Left renal cortex interstitium (tissue), 4 donors: ENCODE measurements at places on chromosomes 2 and 18. TPM values are rescaled to one million over a fixed set of nuclear protein-coding genes. Genes with fewer than 3 reads are reported as not detected.

Gene CNDP1
- 0.91 TPM for polyA plus RNA-seq

GRCh38 chr2:50388324-50388723, 643.6 kb downstream of the NRXN1 start:
- no peak for DNase-seq

Gene SFTPB
- polyA plus RNA-seq, result 0.09 TPM

DNA sequence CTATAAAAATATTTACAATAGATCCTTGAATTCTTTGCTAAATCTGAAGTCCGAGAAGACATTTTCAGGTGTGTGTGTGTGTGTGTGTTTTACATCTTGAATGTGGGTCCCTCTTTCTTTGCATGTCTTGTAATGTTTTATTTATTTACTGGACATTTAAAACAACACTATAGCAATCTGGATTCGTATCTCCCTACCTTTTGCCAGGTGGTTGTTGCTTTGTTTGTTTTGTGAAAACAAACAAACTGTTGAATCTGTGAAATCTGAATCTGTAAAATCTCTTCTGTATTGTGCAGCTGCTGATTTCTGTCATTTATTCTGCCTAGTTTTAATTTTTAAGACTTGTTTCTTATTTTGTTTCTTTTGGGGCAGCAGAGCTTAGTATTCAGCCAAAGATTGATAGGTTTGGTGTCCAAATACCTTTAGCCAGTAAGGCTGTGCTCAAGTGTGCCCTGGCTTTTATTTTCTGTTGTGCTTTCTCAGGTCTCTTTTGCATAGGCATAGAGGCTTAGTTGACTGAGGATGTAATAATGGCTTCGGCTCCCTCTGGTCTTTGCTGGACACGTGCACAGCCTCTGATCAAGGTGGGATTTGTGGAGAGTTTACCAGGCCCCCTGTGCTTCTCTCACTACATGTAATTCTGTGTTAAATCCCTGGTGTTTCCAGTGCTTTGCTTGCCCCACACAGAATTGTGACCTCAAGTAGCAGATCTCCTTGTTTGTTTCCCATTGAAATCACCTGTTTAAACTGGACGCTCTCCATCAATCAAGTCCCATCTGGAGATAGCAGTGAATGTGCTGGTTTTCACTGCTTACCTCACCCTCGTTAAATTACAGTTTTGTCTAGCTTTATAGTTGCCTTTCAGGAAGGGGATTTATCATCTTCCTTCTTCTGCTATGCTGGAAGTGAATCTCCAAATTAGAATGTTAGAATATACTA, 71.1 kb downstream of the BIRC6 start:
- peak; percentile 11 for DNase-seq

- DNase-seq, result no peak
Observed at GRCh38 chr2:28250006-28250405, 142.7 kb upstream of the FOSL2 start.

DNA sequence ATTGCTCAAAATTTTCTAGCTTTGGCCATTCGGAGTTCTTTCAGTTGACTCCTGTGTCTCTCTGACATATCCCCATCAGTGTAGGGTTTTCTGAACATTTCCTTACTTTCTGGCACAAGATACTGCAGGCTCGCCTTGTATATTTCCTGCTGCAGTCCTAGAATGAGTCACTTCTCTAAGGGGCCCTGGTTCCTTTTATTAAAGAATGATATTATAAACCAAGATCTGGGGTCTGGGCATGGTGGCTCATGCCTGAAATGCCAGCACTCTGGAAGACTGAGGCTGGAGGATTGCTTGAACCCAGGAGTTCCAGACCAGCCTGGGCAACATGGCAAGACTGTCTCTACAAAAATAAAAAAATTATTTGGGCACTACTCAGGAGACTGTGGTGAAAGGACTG, 3.0 kb upstream of the RPL37A start:
- no peak for DNase-seq

- DNase-seq, result no peak
Observed at GRCh38 chr2:176473177-176473576, 203.9 kb downstream of the MTX2 start.

Gene KCNJ3
- polyA plus RNA-seq, result 7.0 TPM

DNA sequence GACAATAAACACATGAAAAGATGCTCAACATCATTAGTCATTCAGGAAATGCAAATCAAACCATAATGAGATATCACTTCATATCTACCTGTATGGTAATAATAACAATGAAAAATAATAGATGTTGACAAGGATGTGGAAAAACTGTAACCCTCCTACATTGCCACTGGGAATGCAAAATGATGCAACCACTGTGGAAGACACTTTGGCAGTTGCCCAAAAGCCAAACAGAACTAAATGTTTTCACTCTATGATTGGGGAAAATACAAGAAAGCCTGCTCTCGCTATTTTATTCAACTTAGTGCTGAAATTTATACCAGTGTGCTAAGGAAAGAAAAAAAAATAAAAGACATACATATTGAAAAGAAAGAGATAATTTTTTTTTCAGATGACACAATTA, 934.5 kb downstream of the CNTNAP5 start:
- no peak for DNase-seq

DNA sequence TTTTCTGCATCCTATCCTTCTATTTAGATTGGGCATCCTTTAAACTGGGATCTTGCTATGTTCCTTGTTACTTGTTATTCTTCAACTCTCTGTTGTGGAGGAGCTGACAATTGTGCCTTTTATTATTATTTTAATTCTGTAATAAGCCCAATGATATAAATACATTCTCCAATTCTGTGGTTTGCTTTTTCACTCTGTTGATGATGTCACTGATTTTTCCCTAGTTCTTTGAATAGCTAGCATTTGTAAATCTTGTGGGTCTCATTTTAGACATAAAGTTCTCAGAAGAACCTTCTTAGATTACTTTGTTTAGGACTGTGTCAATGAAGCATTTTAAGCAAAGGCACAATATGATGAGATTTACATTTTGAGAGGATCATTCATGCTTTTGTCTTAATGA, 79.5 kb upstream of the SLC8A1 start:
- DNase-seq, result no peak

DNA sequence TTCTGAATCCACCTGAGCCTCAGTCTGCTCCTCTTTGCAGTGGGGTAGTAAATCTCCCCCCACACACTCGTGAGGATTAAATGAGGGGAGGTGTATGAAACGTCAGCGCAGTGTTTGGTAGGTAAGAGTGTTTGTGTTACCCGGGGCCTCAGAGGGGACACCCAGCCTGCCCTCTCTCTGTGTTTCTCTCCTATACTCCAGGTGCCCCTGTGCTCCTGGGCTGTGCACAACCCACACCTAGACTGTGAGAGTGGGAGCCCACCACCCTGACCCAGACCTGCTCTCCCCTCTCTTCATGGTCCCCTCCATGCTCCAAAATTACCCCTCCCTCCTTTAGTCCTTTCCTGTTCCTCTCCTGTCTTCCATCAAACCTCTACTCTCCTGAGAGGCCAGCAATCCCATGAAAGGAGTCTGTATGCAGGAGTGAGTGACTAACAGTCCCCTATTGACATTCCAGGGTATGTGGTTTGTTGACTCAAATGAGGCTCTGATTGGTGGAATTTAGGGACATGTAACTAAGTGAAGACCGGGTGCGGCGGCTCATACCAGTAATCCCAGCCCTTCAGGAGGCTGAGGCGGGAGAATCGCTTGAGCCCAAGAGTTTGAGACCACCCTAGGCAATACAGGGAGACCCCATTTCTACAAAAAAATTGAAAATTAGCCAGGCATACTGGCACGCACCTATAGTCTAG, 10.4 kb downstream of the CIB4 start:
- DNase-seq, result no peak

Gene FNDC4
- polyA plus RNA-seq, result 10.9 TPM

DNA sequence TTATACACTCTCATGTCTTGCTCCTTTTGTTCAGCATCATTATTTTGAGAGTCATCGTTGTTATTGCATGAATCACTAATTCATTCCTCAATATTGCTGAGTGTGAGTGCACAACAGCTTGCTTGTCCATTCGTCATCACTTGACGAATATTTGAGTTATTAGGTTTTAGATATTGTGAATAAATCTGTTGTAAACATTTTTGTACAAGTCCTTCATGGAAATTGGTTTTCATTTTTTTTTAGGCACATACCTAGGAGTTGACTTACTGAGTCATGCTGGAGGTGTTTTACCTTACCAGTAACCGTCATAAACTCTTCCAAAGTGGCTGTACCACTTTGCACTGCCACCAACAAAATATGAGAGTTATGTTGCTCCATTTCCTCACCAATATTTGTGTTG, 84.2 kb upstream of the NCK2 start:
- DNase-seq, result no peak

GRCh38 chr2:3454802-3455201, 64.5 kb downstream of the ADI1 start:
- DNase-seq, result no peak

DNA sequence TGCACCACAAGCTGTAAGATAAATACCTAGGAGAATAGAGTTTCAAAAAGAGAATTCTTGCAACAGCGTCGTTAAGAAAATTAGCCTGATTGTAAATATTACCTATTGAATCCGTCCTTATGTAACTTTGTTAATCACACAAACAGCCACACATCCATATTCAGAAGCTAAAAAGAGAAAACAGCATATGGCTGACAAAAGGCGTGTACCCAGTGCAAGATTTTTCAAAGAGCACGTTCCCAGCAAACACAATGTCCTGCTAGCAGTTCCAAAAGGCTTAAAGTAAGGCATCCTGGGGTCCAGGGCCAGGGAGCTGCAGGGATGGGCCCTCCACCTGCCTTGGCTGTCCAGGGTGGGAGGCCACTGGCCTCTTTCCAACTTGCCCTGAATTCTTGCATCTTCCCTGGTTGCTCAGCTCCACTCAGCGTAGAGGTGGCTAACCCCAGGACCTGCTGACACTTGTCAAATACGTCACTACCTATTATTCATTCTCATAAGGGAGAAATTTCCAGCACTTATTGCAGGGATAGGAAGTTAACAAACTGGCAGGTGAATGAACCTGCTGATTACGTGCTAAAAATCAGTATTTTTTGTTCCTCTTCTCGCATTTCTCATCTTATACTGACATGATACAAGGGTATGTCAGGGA, 102.1 kb upstream of the NEDD4L start:
- DNase-seq, result no peak

GRCh38 chr18:35460736-35461161, 37.0 kb downstream of the INO80C start:
- DNase-seq, result no peak

DNA sequence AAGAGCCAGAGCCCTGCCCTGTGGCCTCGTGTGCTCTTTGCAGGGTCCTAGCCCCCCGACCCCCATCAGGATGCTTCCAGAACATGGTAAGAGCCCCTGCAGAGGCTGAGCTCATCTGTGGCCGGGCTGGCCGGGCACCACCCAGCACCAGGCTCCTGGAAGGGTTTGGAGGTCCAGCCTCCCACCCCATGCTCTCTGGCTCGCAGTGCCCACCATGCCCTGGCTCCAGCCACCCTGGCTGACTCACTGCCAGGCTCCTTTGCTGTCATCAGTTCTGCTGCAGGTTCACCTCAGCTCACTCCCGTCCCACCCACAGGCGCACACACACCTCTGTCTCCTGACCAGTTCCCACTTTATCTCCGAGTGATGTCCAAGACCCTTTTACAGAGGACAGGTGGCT, 37.5 kb downstream of the EIF4E2 start:
- DNase-seq, result no peak

- DNase-seq, result no peak
Observed at GRCh38 chr2:88016960-88017779, 823 bp upstream of the RNU2-63P start.

DNA sequence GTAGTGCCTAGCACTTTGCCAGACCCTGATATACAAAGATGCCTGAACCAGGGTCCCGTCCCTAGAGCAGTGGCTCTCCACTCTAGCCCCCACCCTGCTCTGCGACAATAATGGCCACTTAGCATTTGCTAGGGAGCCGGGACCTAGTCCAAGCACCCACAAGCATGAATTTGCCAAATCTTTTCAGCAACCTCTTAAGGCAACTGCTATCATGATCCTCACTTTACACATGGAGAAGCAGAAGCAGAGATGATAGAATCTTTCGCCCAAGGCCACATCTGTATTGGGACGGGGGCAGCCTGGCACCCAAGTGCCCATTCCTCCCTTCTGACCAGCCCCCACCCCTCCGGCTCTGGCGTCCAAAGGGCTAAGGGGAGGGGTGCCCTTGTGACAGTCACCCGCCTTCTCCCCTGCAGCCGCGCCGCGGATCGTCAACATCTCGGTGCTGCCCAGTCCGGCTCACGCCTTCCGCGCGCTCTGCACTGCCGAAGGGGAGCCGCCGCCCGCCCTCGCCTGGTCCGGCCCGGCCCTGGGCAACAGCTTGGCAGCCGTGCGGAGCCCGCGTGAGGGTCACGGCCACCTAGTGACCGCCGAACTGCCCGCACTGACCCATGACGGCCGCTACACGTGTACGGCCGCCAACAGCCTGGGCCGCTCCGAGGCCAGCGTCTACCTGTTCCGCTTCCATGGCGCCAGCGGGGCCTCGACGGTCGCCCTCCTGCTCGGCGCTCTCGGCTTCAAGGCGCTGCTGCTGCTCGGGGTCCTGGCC, 13.0 kb downstream of the SIGLEC15 start:
- DNase-seq, result no peak

- DNase-seq, result no peak
Observed at GRCh38 chr2:170006587-170007325, 171.2 kb upstream of the MYO3B start.

- DNase-seq, result no peak
Observed at GRCh38 chr2:126696644-126697520, 40.9 kb downstream of the GYPC start.

Gene DLGAP1
- polyA plus RNA-seq, result 5.0 TPM

- DNase-seq, result no peak
Observed at GRCh38 chr2:64985447-64985846, 3.8 kb upstream of the SLC1A4 start.

Gene ACADL
- polyA plus RNA-seq, result 26.6 TPM

Gene TUBB8B
- polyA plus RNA-seq, result 0.76 TPM

DNA sequence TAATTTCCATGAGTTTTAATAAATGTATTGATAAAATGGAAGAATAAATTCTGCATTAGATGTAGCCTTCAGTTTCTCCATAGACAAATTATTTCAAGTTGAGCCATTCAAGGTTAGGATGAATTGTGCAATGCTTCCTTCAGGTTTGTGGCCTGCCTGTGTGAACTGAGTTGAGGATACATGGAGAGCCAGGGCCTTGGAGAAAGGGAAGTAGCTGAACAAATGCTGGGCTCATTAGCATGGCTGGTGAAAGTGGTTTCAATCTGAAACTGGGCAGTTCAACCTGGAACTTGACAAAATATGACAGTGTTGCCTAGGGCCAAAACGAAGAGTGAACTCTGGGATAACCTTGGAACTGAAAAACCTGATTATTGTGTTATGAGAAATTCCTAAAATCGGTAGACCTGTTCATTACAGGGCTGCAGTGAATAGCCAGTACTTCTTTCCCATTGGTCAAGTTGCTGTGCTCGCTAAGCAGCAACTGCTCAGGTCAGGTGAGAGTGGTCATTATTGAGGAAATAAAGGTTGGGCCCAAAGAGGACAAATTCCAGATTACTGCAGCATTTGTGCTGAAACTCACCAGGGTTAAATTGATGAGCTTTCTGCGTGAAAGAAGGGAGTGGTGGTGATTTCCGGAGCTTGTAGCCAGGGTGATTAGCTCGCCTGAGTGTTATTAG, 12.7 kb downstream of the INPP1 start:
- no peak for DNase-seq
